Right ventricle myocardium superior (tissue), 1 donor: ENCODE measurements at places on chromosomes 7 and 10.
A peak's percentile ranks its signal among the peaks of the same experiment; 100 is the strongest.

DNA sequence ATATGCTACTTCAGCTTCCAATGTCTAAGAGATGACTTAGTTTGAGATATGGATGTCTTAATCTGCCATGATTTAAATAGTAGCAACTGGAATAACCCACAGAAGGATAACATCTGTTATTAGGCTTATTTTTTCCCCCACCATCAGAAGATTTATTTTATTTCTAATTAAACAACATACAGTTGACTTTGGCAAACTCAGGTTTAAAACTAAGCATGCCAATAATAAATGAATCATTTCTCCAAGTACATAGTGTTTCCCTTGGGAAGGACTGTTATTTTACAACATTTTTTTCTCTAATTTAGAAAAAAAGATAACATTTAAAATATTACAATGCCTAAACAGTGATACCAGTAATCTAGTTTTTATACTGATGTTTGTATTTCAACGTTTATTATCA, 58.4 kb downstream of the SFTPD start:
- no peak for DNase-seq

DNA sequence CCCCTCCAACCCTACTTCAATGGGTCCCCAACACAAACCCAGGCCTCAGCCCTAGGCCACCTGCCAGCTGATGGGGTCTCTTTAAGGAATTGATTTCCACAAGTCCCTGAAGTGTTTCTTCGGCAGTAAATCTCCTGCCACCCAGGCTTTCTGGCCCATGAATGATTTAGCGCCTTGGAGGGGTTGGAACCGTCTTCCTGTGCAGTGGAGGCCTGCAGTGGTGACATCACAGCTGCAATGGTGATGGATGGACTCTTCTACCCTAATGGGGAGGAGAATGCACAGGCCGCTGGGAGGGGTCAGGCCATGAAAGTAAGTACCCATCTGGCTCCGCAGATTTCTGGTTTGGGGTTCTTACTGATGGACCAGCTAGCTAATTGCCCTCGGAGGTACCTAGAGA, 163.8 kb downstream of the UBE2H start:
- DNase-seq: no peak

GRCh38 chr7:90298145-90299038, 22.7 kb downstream of the FAM237B start:
- no peak for DNase-seq

- no peak for DNase-seq
Observed at GRCh38 chr10:89549510-89549909, 14.1 kb upstream of the SLC16A12 start.

DNA sequence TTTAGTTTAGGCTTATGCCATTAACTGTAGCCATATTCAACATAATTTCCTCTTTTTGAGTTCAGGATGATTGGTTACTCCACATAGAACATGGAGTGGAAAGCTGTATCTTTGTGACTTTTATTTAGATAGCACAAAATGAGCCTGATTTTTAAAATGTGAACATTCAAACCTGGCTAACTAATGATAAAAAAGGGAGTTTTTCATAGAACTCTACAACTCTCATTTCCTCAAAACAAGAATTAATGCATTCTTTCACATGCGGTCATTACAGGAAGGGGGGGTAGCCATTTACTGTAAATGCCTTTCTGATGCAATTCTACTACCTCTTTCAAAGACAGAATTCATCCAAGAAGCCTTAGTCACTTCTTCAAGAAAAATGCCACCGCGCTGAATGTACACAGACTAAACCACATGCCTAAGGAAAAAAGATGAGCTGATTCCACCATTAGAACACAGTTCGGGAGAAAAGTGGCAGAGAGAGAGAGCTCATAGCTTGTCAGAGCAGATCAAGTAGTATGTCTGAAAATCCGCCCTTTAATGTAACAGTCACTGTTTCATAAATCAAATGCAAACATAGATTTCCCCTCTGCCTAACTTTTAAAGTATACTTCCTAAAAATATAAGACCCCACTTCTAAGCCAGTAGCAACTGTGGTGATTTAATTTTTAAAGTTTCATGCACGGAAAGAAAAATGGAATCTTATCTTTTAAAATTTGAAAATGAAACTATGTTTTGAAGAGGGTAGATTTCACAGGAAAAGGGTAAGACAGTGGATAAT, 226.4 kb upstream of the KLF14 start:
- DNase-seq: no peak

DNA sequence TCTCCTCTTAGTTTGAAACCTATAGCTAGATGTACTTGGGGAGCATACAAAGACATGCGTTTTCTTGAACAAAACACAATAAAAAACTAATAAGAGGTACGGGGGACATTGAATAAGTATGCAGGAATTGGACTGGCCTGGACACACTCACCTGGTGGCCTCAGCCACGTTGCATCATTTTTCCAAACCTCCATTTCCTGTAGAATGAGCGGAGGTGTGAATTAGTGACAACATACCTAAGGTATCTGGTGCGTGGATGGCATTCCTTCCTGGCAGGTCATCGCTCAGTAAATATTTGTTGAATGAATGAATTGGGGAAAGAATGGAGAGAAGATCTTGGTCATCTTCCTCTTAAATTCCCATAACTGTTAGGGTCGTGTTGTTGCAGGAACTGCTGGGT, 103.2 kb upstream of the CTBP2 start:
- DNase-seq: no peak

DNA sequence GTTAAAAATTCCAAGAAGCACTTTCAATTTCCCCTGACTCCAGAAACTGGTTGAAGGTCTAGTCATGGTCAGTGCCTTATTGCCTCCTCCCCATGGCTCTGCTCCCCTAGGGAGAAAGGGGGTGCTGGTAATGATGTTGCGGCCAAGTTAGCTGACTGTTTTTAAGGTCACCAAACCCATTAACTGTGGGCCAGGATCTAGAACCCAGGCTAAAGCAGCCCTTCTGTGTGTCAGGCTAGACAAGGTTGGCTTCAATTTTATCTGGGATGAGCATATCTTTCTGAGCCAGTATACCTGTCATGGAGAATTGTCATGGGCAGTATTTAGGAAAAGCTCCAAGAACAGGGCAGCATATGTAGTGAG, 11.2 kb upstream of the HOXA13 start:
- DNase-seq: no peak

DNA sequence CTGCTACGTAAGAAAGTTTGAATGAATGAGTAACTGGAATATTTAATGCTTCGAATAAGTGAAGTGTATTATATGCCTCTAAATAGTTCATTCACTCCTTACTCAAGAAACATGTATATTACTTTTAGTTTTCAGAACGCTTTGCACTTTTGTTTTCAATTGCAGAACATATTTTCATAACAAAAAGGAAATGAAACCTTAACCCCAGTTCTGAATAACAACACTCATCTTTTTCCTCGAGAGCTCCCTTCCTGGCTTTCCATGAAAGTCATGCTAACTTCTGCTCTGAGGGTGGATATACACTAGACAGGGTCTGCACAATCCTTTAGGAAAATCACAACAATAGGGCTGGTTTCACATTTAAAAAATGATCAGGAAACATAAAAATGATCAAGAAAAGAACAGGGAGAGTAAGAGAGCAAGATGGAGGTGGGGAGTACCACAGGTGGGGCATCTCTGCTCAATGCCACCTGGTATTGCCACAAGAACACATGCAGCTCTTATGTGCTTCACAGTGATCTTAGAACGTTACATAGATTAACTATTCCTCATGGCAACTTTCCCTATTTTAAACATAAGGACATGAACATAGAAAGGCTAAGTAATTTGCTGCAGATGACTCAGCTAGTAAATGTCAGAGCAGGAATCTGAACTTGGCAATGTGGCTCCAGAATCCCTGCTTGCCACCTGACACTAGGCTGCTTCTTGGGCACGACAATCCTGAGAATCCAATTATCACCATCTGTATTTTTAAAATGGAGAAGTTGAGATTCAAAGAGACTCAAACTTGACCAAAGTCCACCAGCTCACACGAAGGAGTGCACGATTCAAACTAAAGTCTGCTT, 219.5 kb upstream of the AOAH start:
- no peak for DNase-seq

- DNase-seq: peak; percentile 3
Observed at GRCh38 chr7:158022601-158023000, 565.0 kb downstream of the PTPRN2 start.

- DNase-seq: peak; percentile 75
Observed at GRCh38 chr7:29988424-29989256, 961 bp downstream of the SCRN1 start.
